ENCODE measurements at places on chromosomes 4 and X.

GRCh38 chr4:14193601-14194000 lies 566.1 kb upstream of the BOD1L1 start:
- no peak for DNase-seq

GRCh38 chr4:98482847-98483806 lies 175.3 kb downstream of the TSPAN5 start:
- DNase-seq: no peak

GRCh38 chrX:83416273-83416672 lies 91.8 kb upstream of the POU3F4 start:
- DNase-seq: no peak

GRCh38 chr4:19455196-19455595 lies 796.5 kb upstream of the SLIT2 start:
- DNase-seq: no peak

GRCh38 chr4:60657807-60658206 lies 542.3 kb upstream of the ADGRL3 start:
- no peak for DNase-seq

DNA sequence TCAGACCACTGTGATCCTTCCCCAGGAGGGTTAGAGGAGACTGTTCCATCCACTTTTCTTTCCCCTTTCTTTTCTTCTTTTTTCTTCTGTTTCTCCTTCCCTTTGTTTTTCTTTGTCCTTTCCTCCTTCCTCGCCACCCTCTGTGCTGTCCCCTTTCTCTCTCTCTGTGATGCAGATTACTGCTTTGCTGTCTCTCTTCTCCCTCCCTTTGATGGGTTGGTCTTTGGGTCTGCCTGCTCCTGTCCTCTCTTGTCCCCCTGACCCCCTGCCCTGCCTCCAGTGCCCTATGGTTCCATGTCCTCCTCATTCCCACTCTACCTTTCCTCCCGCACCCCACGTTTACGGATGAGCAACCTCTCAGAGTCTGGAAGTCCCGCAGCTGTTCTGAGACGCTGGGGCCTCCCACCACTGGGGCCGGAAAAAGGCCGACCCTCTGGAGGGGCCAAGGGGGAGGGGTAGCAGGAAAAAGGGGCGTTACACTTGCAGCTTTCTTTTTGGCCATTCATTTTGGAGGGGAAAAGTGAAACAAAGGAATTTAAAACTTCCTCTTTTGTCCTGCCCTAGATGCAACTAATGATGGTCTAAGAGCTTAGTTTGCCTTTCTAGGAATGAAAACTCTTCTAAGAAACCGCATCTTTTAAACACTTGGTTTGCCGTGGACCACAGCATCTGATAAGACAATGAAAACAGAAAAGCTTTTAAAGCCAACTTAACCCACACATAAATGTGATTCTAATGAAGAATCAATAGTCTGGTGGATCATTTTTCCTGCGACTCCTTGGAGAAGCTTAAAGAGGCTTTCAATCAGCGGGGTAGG lies 24.5 kb upstream of the TSR2 start:
- DNase-seq: no peak

DNA sequence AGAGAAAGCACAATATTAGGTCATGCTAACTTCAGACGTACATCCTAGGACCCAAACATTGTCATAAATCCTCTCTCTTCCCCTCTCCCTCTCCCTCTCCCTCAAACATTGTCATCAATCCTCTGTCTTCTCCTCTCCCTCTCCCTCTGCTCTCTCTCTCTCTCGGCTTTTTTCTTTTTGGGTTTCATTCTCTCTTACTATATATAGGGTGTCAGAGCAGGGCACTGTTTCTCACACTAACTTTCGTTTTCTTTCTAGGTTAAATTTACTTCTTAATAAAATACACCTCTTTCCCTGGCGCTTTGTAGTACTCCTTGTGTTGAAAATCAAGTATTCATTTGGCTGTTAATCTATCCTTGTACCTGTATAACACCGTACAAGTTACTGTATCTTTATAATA lies 37.0 kb upstream of the HERC5 start:
- no peak for DNase-seq

DNA sequence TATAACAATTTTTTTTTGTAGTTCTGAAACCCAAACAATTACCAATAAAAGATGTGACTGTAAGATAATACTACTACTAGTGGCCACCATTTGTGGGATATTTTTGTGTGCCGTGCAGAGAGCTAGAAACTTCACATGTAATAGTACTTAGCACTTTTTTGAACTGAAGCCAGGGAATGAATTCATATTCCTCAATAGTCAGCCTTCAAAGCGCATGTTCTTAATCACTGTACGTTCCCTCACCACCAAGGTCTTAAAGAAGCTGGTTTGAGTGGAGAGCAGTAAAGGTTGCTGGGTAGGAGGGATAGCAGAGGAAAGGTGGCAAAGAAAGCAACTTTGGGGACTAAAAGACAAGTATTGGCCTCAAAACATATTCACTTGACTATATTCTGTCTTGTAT lies 9.6 kb upstream of the RUFY3 start:
- no peak for DNase-seq

GRCh38 chr4:69497886-69498395 lies 2.2 kb upstream of the UGT2B4 start:
- no peak for DNase-seq

Measured in left ventricle myocardium superior (tissue), 1 donor.